ENCODE measurements at places on chromosomes 7 and 10.
A peak's percentile ranks its signal among the peaks of the same experiment; 100 is the strongest.

DNA sequence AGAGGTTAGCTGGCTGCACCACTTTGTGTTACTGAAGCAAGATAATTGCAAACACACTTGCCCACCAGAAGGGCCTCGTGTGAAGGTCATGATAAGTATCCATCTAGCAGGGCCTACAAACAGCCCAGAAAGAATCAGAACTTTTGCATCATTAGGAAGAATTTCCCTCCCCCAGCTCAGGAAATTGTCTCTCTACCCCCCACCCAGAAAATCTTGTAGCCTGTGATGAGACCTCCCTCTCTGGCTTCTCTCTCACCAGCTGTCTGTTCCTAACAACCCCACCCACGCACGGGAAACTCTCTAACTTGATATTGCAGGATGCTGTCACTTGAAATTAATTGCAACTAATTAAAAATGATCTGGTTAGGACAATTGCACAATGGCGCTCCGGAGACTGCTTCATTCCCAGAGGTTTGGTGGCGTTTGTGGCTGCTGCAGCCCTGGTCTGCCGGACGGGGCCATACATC lies 34.5 kb downstream of the ZNF503 start:
- no peak for DNase-seq

GRCh38 chr10:5959581-5960069 lies 17.7 kb downstream of the IL15RA start:
- DNase-seq = no peak

DNA sequence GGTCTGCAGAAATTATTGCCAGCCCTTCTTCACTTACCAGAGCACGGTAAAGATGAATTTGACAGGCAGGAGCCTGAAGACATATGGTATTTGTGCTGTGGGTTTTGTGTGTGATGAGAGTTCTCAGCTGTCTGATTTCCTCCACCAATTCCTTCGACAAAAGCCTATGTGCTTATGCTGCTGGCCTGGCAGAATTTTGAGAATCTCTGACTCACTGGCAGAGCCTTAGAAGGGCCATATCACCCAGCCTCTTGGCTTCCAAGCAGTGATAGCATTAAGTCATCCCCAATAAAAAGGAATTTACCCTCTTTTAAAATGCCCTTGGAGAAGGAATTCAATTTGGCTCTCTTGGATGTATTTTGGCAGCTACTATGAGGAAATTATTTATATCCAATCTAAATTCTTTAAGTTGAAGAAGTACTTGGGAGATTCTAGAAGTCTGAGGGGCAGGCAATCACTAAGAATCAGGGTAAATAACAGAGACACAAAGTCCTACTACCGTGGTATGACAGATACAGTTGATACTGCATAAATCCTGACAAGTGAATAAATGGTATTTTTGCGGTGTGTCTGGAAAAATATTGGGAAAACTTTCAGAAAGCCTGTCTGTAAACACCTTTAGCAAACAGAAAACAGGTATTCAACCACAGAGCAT lies 68.6 kb upstream of the EFCAB10 start:
- no peak for DNase-seq

- peak; percentile 43 for DNase-seq
Observed at GRCh38 chr7:83451501-83452045, 197.4 kb downstream of the SEMA3E start.

DNA sequence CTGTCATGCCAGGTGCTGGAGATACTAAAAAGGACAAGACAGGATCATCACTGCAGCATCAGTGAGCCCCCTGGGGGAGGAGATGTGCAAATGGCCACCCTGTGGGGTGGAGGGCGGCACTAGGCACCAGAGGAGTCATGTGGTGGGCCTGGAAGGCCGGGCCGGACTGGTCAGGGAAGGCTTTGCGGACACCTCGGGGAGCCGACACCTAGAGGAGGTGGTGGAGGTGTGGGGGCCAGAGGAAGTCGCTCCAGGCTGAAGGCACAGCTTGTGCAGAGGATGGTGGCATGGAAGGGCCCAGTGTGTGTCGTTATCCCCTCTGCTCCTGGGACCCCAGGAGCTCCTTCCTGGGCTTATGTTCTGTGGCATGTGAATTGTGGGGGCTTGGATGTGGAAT lies 437.7 kb downstream of the RPS24 start:
- no peak for DNase-seq

GRCh38 chr7:20510573-20510900 lies 104.9 kb upstream of the ABCB5 start:
- DNase-seq = no peak

DNA sequence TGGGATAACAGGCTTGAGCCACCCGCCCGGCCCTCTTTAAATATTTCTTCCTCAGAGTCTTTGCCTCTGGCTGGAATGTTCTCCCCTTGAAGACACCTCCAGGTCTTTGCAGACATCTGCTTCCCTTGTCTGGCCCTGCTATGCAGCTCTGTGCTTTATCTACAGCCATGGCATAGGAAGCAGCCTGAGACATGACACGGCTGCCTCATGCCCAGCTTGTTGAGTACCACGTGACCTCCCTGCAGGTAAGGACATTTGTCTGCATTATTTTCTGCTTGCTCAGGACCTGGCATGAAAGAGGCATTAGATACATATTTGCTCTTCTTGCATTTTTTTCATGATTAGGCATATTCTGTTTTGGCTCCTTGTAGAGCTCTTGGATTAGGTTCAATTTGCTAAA lies 113.8 kb upstream of the KLF6 start:
- peak; percentile 32 for DNase-seq

- DNase-seq = no peak
Observed at GRCh38 chr10:84088626-84089025, 50.7 kb upstream of the GHITM start.

GRCh38 chr7:98548971-98549370 lies 68.1 kb upstream of the NPTX2 start:
- DNase-seq = no peak

DNA sequence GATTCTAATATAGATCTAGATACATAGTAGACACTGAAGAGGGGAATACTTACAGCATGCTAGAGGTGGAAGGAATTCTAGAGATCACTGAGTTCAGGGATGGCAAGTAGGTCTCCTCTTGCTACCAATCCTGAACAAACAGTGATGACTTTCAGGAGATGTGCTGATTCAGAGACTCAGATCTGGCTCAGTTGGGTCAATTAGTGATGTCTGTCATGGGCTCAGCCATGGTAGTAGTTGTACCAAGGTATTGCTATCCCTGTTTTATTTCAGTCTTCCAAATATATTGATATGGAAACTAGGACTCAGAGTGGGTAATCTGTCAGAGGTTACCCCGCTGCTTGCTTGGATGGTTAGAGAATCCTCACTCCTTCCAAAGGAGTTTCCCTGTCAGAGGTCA lies 38.5 kb downstream of the UNC5B start:
- DNase-seq = no peak

DNA sequence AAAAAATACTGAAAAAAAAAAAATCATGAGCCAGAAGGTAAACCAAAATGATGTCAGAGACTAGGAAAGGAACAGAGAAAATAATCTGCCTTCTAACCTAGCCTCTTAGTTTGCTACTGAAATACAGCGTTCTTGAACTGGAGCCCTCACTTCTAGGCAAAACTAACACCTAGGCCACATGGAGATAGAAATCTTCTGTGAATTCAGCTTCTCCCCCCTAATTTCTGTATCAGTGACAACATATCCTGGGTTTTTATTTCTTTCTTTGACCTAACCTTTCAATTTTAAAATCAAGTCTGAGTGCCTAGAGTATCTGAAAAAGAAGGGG lies 100.1 kb upstream of the GLCCI1 start:
- no peak for DNase-seq

DNA sequence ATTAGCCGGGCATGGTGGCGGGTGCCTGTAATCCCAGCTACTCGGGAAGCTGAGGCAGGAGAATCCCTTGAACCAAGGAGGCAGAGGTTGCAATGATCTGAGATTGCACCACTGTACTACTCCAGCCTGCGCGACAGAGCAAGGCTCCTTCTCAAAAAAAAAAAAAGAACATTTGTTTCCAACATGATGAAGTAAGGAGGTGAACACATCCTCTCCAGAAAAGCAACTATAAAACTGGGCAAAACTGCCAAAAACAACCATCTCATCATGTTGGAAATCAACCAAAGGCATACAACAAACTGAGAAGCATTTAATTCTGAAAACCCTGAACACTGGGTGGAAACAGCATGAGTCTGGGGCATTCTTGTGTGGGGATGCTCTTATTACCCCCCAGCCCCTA lies 14.3 kb downstream of the PRTFDC1 start:
- no peak for DNase-seq

DNA sequence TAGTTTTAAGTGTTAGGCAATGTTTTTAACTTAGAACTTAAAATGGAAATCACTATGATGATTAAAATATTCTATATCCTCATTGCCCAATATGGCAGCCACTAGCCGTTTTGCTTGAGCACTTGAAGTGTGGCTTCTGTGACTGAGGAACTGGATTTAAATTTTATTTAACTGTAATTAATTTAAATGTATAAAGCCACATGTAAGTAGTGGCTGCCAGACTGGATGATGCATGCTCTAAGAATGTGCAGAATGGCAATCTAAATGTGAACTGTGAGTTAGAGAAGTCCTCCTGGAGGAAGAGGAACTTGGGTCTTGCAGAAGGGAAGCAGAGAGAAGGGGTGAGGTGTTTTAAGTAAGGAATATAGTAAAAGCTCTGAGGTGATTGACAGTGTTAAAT lies 451.4 kb downstream of the SUGCT start:
- DNase-seq = no peak

Measured in NCI-H187 (cell line).